Mucosa of gallbladder (tissue), 1 donor: ENCODE measurements at places on chromosomes 12 and 14. TPM values are rescaled to one million over a fixed set of nuclear protein-coding genes. Genes with fewer than 3 reads are reported as not detected.
A peak's percentile ranks its signal among the peaks of the same experiment; 100 is the strongest.

GRCh38 chr12:16325426-16325825 is 22.0 kb upstream of the MGST1 start:
- DNase-seq, result peak; percentile 33

Gene KCNC2
- not detected for total RNA-seq

Gene FAIM2
- 13.0 TPM for total RNA-seq

DNA sequence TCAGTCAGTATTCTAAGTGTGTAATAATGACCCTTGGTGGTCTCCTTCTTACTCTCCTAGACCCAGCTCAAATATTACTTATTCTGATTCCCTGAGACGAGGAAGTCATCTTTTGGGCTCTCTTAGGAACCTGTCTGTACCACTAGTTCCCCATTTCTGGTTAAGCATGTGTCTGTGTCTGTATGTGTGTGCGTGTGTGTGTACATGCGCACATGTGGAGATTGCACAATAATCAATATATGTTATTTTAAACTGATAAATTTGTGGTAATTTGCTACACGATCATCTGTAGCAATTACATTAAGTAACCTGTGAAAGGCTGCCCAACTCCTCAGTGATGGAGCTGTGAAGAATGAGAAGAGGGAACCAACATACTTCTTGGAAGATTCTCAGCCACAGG is 132.2 kb downstream of the ASCL4 start:
- DNase-seq, result no peak

- no peak for DNase-seq
These were observed 34.5 kb upstream of the PTGR2 start for GRCh38 chr14:73817020-73817655.

DNA sequence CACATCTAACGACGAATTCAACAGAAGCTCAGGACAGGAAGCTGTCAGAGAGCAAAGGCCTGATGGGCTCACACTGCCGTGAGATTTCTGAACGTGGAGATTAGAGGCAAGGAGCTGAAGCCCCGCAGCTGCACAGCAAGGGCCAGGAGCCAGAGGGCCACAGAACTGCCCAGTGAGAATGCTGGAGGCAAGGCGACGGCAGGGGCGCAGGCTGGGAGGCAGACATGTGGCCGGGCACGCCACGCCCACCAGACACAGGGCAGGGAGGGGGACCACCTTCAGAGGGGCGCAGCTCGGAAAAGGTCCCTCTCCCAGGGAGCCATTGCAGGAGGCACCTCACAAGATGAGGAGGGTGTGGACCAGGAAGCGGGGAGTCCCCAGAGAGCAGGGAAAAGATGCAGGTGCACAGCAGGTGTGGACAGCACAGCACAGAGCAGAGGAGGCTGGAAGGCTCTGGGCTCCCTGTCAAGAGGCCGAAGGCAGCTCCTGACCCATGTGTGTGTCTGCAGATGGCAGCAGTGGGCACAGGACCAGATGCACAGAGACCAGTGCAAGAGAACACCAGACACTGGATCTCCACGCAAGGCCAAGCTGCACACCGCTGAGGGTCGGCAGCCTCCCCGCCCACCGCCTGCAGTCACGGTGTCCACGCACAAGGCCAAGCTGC is 23.0 kb downstream of the BTBD6 start:
- DNase-seq, result no peak

Gene CEP170B
- total RNA-seq, result 95.6 TPM

DNA sequence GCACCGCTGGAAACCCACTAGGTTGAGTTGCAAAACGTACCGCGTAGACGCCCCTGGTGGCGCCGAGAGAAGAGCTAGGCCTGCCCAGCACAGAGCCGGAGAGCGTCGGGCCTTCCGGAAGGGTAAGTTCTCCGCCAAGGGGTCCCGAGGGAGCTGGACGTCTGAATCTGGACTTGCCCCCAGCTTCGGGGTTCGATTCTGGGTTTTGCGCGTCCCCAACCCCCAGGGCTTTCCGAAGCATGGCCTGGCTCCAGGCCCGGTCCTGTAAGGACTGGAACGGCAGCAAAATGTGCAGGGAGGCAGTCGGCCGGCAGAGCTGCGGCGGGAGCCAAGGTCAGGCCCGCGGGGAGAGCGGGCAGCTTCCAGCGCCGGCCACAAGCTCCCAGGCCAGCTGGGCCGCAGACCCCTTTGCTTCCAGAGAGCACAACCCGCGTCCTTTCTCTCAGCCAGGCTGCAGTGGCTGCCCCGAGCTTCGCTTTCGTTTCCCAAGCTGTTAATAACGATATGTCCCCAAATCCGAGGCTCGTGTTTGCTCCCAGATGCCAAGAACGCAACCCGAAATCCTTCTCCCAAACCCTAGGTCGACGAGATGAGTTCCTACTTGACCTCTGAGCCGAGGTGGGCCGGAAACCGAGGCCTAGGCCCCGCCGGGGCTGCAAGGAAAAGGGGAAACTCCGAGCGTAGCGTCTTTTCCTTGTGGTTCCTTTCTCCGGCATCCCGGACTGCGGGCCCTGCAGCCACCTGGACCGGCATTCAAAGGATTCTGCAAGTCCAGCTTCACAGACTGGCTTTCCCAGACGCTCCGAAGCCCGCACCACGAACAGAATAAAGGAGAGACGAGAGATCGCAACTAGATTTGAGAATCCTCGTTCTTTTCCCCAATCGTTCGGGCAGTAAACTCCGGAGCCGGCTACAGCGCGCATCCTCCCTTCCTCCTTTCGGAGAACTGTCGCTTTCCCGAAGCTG is 3.2 kb upstream of the TBX5 start:
- DNase-seq, result no peak

GRCh38 chr12:25558586-25558985 is 5.5 kb upstream of the LMNTD1 start:
- DNase-seq, result no peak

Gene KIAA0586
- total RNA-seq, result 16.0 TPM

GRCh38 chr14:24337824-24338175 is 2.0 kb downstream of the RIPK3 start:
- DNase-seq, result no peak

Gene BDKRB2
- 14.5 TPM for total RNA-seq

DNA sequence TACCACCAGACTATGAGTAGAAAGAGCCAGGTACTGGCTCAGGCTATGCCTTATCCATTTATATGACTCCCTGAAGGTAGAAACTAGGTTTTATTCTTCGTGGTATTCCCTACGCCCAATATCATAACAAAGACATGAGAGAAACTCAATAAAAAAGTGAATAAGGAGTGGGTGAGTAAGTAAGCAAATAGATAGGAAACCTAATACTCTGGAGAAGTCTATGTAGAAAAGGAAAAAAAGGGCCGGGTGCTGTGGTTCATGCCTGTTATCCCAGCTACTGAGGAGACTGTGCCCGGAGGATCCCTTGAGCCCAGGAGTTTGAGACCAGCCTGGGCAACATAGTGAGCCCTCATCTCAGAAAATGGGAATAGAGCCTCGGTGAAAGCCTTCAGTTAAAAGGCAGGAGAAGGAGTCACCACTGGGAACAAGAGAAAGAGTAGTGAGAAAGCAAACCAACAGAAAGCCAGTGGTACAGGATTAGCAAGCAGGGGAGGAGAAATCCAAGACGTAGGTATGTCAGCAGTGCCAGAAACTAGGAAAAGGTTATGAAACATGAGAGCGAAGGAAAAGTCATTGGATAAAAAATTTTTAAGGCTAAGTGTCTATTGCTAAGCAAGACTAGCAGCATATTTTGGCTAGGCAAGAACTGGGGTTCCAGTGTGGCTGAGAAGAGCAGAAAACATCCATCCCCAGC is 6.0 kb upstream of the OR6J1 start:
- DNase-seq, result no peak

GRCh38 chr14:103688906-103689902 is 26.0 kb downstream of the XRCC3 start:
- no peak for DNase-seq

Gene STYK1
- total RNA-seq, result 12.3 TPM

Gene DAO
- not detected for total RNA-seq

- DNase-seq, result no peak
These were observed 512 bp upstream of the RND1 start for GRCh38 chr12:48866052-48866711.

GRCh38 chr12:115010324-115010995 is 326.5 kb upstream of the TBX3 start:
- no peak for DNase-seq

- no peak for DNase-seq
These were observed 93.2 kb upstream of the OTX2 start for GRCh38 chr14:56903304-56903969.

GRCh38 chr12:96456265-96456974 is 33.0 kb upstream of the CFAP54 start:
- DNase-seq, result no peak
